ENCODE measurements at places on chromosomes 12 and 14. TPM values are rescaled to one million over a fixed set of nuclear protein-coding genes. Genes with fewer than 3 reads are reported as not detected.

PPP2R5E gene
- total RNA-seq, result 33.4 TPM

RASSF9 gene
- total RNA-seq, result 2.1 TPM

INSM2 gene
- not detected for total RNA-seq

BTBD7 gene
- total RNA-seq, result 24.4 TPM

ADCY4 gene
- total RNA-seq, result 43.9 TPM

DNA sequence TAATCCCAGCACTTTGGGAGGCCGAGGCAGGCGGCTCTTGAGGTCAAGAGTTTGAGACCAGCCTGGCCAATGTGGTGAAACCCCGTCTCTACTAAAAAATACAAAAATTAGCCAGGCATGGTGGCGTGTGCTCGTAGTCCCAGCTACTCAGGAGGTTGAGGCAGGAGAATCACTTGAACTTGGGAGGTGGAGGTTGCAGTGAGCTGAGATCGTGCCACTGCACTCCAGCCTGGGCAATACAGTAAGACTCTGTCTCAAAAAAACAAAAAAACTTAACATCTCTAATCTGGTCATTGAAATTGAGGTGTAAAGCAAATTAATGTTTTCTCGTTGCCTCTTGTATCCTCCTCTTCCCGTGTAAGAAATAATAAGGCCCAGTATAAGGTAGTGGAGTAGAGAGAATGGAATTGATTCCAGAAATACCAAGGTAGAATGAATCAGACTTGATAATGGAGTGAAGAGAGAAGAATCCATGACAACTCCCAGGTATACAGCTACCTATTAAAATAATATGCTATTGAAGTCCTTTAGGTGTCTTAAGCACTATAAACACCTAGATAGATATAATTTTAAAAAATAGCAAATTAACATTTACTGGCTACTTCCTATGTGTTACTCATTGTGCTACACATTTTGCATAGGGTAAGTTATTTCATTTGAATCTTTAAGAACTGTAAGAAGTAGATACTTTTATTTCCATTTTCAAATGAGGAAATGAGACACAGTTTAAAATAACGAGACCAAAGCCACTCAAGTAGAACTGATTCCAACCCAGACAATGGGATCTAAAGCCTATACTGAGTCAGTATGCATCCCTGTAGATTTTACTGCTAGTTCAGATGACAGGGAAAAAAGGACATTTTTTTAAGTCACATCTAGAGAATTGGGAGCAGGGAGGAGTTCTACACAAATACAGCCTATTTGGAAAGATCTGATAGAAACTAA is 23.2 kb downstream of the RAP1B start:
- DNase-seq, result no peak

DNA sequence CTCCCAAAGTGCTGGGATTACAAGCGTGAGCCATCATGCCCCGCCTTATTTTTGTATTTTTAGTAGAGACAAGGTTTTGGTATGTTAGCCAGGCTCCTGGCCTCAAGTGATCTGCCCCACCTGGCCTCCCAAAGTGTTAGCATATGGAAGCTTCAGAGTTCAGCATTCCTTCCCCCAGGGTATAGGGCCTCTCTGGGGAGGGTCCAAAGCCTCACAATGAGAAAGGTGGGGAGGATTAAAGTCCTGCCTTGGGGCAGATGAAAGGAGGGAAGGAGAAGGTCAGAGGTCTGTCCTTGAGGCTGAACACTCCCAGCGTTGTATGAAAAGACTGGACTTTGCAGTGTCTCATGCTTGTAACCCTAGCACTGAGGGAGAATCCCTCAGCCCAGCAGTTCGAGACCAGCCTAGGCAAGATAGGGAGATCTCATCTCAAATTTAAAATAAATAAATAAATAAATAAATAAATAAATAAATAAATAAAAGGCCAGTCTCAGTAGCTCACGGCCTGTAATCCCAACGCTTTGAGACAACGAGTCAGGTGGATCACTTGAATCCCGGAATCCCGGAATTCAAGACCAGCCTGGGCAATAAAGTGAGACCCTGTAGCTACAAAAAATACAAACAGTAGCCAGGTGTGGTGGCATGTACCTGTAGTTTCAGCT is 22.0 kb upstream of the RCOR1 start:
- no peak for DNase-seq

DNA sequence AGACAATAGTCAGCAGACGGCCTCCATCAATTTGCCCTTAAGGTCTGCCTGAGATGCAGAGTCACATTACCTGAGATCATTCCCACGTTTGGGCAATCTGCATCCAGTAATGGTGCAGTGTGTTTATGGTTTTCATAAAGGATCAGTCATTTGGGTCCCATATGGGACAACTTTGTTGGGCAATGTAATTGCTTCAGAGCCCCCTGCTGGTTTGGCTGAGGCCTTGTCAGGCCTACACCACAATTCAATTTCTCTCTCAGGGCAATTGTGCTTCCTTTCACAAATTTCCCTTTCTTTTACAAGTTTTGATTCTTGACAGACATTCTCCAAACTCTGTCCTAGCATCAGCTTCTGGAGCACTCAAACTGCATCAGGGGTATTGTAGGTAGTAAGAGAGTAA is 191.2 kb upstream of the SSTR1 start:
- no peak for DNase-seq
